Stimulated activated CD4-positive, alpha-beta T cell treated with anti-CD3 and anti-CD28 coated beads, Interleukin-1b, Interleukin-23, amount 100 ng/mL, for 1 hour (primary cell): ENCODE measurements at places on chromosomes 3 and 15.

DNA sequence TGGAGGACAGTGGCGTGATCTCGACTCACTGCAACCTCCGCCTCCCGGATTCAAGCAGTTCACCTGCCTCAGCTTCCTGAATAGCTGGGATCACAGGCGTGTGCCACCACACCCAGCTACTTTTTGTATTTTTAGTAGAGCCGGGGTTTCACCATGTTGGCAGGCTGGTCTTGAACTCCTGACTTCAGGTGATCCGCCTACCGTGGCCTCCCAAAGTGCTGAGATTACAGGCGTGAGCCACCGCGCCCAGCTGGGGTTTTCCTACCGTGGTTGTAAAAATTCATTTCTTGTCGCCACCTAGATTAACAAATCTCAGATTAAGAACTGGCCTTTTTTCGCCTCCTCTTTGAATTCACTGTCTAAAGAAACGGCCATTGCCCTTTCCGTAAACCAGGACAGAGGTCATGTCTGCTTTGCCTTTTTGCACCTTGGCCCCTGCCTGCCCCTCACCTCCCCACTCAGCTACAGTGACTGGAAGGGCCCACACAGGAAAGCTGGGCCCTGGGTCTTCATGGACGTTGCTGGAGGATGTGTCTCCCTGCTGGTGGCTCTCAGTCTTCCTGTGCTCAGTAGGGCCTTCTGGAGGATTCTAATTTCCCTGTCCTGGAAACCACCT lies 17.2 kb downstream of the ZNF710 start:
- no peak for DNase-seq

GRCh38 chr3:34066328-34066727 lies 267.9 kb downstream of the PDCD6IP start:
- DNase-seq = no peak

- DNase-seq = no peak
Observed at GRCh38 chr3:19744047-19744446, 190.0 kb downstream of the EFHB start.

- no peak for DNase-seq
Observed at GRCh38 chr15:81966631-81967030, 79.2 kb downstream of the MEX3B start.

GRCh38 chr15:66934868-66935520 lies 130.4 kb upstream of the SMAD3 start:
- no peak for DNase-seq

- no peak for DNase-seq
Observed at GRCh38 chr3:151318313-151318712, 1.7 kb upstream of the GPR87 start.

GRCh38 chr15:88193415-88193814 lies 63.1 kb downstream of the NTRK3 start:
- no peak for DNase-seq

- no peak for DNase-seq
Observed at GRCh38 chr3:37862903-37863815, 1.5 kb downstream of the CTDSPL start.

DNA sequence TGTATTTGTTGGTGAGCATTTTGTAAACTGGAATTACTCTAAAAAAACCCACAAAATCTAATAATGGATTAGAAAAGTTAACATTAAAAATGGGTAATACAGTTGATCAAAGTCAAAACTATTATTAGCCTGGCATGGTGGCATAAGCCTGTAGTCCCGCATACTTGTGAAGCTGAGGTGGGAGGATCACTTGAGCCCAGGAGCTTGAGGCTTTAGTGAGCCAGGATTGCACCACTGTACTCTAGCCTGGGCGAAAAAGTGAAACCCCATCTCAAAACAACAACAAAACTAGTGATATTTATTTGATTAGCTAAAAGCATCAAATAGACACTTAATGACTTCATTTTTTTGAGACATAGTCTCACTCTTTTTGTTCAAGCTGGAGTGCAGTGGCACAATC lies 3.6 kb downstream of the SNX1 start:
- DNase-seq = no peak

- no peak for DNase-seq
Observed at GRCh38 chr3:58899159-58899952, 150.5 kb downstream of the CFAP20DC start.

DNA sequence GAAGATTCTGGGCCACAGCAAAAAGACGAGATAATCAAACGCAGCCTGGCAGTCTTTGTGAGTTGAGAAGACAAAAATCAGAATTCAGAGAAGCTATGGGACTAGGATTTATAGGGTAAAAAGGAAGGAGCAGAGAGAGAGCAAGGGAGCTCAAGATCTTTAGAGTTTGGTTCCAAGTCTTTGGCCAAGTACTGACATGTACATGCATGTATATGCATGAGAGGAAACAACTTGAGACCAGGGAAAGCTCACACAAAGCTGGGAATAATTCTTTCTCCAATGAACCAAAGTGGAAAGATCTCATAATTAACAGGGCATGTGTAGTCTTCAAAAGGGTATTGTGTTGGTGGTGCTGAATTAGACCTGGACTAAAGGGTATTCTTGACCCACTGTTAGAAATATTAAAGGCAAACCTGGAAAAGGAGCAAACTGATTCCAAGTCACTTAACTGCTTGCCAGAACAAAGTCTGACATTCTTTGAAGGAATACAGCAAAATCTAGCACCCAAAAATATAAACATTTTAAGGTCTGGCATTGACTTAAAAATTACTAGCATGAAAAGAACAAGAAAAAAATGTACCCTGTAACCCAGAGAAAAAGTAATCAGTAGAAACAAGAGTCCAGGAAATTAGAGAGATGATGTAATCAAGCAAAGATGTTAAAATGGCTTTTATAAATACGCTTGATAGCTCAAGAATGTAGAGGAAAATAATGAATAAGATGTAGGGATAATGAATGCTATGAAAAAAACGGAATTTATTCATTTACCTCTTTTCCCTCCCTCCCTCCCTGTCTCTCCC lies 226.0 kb upstream of the CGNL1 start:
- no peak for DNase-seq

DNA sequence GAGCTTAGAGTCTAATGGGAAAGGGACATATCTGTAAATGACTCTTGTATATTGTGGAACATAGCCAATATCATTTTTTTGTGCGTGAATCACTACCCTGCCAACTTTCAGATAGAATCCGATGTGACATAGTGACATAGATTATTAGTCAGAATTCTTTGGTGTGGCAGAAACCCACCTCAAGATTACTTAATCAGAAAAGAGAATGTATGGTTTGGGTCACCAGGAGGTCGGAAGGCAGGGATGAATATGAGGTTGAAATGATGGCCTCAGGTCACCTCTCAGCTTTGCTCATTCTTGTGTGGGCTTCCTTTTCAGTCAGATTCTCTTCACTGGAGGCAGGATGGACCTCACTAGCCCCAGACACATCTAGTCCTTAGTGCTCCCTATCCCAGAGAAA lies 41.4 kb downstream of the SNAPC5 start:
- DNase-seq = no peak

- DNase-seq = no peak
Observed at GRCh38 chr15:42404461-42405235, 45.3 kb downstream of the CAPN3 start.

DNA sequence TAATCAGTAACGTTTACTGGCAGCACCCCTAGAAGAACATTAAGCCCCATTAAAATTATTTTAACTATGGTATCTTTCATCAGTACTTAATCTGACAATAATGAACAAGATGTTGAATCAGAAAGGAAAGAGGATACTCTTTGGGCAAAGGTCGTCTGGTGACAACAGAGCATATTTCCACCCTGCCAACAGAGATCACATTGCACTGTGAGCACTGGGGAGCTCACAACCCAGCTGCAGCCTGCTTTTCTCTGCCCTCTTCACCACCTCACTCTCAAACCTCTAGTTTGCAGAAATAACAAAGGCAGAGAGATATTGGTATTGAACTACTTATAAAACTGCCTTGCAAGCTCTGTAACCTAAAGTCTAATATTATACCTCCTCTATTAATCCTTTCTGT lies 130.0 kb downstream of the FBN1 start:
- no peak for DNase-seq

DNA sequence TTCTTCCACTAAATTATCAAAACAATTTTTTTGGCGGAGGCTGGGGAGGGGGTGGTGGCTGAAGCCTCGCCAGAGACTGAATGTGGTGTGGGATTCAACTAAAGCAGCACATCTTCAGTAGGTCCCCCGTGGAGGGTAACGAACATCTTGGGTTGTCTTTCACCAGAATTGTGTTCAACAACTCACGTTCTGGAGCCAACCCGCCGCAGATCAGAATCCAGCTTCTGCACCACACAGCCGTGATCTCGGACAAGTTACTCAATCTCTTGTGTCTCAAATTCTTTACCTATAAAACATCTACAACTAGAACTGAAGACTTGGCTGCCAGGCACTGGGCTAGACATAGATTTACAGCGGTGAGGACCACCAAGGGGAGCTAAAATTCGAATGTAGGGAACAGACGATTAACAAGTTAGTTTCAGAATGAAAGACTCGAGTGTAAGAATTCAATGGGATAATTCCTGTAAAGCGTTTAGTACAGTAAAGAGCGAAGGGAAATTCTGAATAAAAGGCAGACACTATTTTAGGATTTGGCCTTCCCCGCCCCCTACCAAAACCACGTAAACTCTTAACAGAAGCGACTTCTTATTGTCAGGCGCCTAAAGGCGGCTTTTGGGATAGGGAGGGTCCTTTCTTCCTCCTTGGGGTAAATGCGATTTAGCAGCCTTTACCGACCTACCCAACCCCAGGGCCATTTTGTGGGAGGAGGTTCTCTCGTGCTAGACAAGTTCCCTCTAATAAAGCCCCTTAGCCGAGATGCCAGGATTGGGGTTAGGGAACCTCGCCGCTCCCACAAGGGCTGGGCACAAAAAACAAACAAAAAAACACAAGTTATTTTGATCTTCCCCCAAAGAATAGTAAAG lies 697 bp upstream of the RAB5A start:
- DNase-seq = no peak

GRCh38 chr3:150874666-150875219 lies 30.5 kb downstream of the MINDY4B start:
- DNase-seq = no peak

DNA sequence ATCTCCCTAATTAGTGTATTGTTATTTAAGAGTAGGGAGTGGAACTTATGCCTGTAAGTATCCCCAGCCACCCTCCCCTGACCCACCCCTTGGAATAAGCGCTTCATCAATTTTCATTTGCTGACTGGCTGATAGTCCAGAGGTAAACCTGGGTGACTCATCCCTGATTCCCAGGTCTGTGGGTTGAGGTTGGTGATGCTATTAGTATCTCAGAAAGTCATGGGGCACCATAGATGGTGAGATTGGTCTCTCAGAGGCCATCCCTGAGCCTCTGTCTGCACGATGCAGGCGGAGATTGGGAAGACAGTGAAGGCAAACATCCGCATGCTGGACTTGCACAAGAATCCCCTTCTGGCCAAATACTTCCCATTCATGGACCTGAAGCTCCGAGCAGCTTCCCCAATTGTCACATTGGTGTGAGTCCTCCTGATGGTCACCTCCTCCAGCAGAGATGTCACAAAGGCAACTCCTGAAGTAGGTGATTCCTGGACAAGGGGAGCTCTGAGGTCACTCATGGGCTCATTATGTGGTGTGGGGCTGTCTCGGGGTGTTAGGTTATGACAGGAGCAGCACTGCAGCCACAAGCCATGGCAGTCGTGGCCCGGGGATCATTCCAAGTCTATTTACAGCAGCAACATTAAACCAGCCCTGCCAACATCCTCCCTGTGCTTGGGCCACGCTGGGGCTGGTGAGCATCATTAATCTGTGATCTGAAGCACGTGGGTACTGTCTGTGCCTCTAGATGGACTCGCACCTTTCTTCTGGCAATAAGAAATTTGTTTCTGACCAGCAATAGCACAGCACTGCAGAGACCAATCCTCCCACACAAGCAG lies 6.8 kb upstream of the TXNRD3 start:
- no peak for DNase-seq

GRCh38 chr3:173825730-173826129 lies 428.2 kb downstream of the NLGN1 start:
- no peak for DNase-seq

GRCh38 chr15:69478259-69478781 lies 25.7 kb downstream of the RPLP1 start:
- DNase-seq = no peak

DNA sequence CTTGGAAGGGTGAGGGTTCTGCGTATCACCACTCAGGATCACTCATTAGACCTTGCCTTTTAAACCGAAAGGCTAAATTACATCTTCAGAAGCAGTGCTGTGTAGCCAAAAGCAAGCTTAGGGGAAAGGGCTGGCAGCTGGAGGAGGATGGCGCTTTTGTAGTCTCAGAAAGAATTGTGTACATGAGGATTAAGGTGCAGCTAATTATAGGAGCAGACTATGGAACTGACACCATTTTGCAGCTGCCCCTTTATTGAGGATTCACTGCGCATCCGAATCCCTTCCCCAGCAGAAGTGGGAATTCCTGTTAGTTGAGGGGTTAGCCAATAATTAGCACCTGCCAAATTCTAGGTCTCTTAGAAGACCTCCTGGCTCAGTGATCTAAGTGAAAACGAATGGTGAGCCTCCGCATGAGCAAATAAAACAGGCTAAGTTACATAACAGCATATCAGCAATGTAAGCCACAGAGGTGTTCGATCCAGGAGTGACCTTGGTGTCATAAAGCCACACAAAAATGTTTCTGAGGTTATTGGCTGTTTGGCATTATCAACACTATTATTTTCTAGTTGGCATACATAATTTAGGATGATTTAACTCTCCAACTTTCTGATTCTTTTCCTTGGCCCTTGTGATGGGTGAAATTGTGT lies 42.6 kb upstream of the SEMA6D start:
- DNase-seq = no peak

DNA sequence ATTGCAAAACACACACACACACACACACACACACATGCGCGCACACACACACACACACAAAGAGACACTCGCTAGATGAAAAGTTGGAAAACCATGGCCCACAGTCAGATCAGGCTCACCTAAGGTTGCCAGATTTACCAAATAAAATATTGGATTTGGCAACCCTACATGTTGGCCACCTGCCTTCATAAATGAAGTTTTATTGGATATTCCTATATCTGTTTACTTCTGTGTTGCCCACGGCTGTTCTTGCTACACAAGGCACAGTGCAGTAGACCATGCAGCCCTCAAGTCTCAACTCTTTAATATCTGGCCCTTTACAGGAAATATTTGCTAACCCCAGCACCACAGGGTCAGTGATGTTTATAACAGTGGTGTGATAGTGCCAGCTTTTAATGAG lies 445.0 kb upstream of the PROK2 start:
- no peak for DNase-seq

DNA sequence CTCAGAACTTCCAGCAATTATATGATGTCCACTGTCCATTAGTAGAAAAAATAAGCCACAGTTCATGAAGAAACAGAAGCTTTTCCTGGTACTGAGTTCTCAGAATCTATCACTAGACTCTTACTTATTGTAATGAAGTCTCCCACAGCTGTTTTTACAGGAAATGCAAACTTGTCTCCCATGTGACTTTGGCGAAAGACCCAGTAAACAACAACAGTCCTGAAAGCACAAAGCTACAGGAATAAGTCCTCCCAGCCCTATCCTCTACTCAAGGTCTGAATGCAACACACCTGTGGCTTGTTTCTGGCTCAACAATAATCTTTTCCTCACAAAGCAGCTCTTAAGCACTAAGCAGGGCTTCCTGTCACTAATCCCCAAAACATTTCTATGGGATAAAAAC lies 55.9 kb downstream of the EOMES start:
- no peak for DNase-seq
